NCI-H146 (cell line): ENCODE measurements at places on chromosomes 7 and 10.
A peak's percentile ranks its signal among the peaks of the same experiment; 100 is the strongest.

GRCh38 chr7:148327379-148327778 lies 263.2 kb upstream of the C7orf33 start:
- DNase-seq: no peak

DNA sequence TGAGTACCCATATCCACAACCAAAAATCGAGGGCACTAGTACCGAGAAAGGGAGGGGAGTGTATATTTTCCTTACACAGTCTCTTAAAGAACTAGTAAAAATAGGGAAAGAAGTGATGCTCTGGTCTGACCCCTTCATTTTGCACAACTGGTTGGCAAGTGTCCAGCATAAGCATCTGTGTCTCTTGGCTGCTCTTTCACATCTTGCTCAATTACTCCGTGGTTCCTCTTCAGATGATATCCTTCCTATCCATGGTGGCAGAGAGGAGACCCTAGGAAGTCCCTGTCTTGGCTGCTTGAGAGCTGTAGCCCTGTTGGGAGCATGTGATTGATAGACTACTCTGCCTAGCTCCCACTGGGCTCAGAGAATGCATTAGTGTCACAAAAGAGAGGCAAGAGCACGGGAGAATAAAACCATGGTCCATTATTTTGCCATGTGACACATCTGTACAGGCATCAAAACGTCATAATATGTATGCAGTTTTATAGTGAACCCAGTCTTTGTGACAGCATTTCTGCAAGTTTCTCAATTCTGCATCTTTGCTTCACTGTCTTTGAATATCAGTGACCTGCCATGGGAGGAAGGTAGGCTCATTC lies 111.8 kb upstream of the ANKRD1 start:
- no peak for DNase-seq

- DNase-seq: peak; percentile 91
Measured at GRCh38 chr7:139494835-139495579, 11.5 kb upstream of the KLRG2 start.

DNA sequence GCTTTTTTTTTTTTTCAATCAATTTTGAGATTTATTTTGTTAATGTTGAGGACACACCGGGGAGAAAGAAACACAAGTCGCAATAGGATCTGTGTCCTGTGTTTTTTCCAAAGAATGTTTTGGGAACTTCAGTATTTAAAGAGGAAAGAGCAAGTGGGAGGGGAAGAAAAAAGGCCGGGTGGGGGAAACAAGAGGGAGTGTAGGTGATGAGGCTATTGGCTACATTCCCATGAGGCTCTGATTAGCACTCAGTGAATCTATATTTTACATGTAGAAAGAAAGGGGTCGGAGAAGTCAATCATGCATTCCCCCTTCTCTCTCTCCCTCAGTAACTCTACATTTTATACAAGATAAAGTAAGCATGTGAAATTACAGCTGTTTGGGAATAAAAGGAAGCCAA lies 4.1 kb downstream of the ZNF680 start:
- no peak for DNase-seq

DNA sequence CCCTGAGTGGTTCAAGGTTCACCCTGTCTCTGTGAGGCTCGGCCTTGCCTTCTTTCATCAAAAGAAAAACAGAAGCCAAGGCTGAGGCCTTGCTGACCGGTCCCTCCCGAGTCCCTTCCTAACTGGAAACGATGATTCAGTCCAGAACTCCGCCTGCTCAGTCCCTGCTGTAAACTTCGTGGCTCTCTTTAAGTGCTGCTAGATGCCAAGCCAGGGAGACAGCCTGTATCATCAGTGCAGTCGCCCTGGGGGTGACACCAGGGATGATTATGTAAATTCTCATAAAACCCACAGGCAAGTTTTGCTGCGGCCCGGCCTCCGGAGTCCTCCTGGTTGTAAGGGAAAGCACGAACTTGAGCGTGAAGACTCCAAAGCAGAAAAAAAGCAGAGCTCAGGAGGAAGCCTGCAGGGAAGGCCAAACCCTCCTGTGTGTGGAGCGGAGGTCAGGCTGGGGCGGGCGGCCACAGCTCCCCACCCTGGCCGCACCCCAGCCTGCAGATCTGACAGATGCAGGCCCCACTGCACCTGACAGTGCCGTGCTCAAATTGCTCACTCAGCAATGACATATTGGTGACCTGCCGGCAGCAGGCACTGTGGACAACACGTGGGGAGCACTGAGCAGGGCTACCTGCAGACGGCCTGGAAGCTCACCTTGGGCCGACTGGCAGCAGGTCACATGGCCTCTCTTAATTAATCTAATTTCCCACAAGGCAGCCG lies 123.4 kb downstream of the DYNC2I1 start:
- DNase-seq: no peak

DNA sequence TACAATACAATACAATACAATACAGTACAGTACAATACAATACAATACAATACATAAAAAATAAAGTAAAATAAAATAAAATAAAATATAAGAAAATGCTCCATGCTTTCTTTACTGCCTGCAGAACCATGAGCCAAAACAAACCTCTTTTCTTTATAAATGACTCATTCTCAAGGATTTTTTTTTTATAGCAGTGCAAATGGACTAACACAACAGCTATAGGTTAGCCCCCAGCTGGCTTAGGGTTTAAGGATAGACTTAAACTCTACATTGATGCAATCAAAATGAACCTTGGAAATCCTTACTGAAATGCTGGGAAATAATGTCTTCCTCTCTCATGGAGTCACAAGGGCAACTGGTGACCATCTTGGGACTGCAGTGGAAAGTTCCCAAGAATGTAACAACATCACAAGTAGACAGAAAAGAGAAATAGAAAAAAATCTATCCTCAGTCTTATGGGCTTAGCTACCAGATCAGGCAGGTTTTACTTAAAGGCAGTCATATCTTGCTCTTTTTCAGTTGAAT lies 348.9 kb downstream of the ARL4A start:
- DNase-seq: no peak

GRCh38 chr10:10596256-10596655 lies 421.4 kb upstream of the CELF2 start:
- no peak for DNase-seq

- DNase-seq: no peak
Measured at GRCh38 chr7:155652156-155653114, 8.0 kb downstream of the RBM33 start.

- DNase-seq: no peak
Measured at GRCh38 chr10:11048707-11049278, 31.1 kb downstream of the CELF2 start.

DNA sequence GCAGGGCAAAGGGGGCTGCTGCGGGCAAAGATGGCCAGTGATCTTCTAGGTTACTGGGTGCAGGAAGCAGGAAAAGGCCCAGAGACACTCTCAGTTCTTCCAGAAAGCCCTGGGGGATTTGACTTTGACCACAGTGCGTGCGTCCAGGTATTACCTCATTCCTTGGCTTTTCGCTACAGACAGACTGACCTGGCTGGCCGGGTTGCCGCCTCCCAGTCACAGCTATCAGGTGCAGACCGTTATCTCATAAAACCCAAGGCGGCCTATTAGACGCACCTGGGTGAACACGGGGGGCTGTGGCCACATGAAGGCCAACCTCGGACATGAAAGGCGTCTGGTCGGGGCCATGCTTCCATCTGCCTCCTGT lies 80.3 kb downstream of the FOXL3 start:
- no peak for DNase-seq

DNA sequence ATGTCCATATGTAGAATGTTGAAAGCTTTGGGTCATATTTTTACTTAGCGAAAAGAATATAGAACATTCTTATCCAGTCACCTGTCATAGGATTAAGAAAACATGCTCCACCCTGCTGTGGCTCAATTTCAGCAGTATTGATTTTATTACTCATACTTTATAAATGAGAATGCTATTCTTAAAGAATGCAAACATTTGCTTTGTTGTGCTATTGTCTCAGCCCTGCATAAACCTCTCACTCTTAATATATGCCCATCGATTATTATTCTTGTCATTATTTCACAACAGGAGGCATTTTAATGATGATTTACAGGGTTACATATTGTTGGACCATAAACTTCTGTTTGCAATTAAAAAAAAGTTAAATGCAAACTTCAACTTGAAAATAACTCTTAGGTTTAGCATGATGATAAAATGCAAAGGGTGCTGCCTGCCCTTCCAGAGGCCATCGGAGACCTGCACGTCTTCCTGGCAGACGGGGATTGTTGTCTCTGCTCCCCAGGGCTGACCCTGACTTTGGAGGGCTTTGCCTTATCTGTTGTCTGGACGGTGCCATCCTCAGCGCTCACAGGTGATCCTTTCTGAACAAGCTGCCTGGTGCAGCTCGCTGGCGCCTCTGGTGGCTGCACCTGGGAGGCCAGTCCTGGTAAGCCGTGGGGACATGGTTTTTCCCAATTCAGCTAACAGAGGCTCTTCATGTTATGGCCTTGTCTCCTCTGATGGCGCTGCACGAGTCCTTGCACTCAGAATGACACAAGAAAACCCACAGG lies 50.0 kb upstream of the SHH start:
- peak; percentile 25 for DNase-seq

GRCh38 chr7:68720697-68721096 lies 877.6 kb upstream of the AUTS2 start:
- DNase-seq: no peak
